ENCODE measurements at places on chromosomes 16 and 17. TPM values are rescaled to one million over a fixed set of nuclear protein-coding genes. Genes with fewer than 3 reads are reported as not detected.

DNA sequence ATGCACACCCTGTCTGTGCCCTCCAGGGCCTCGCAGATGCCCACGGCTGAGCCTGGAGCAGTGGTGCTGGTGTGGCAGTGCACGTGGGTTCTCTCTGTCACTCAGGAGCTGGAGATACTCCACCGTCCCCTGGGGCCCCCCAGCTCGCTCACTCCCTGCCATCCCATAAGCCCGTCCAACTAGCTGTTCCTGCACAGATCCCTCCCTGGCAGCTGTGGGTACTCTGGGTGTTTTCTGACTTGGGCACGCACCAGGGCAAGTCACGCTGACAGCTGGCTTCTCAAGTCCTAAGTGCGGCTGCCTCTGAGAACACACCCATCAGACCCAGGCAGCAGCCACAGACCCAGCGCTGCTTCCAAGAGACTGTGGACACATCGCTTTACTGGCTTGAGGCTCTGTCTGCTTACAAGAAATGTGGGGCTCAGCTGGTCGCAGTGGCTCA lies 25.4 kb upstream of the ITGB4 start:
- peaks cover 59% of the 10 kb centered on the region for H3K36me3 ChIP-seq
- H3K27ac ChIP-seq = no peak overlapping the region
- H3K4me3 ChIP-seq = no peak overlapping the region
- H3K27me3 ChIP-seq = no peaks in the 10 kb centered on the region
- no peak for DNase-seq

DNA sequence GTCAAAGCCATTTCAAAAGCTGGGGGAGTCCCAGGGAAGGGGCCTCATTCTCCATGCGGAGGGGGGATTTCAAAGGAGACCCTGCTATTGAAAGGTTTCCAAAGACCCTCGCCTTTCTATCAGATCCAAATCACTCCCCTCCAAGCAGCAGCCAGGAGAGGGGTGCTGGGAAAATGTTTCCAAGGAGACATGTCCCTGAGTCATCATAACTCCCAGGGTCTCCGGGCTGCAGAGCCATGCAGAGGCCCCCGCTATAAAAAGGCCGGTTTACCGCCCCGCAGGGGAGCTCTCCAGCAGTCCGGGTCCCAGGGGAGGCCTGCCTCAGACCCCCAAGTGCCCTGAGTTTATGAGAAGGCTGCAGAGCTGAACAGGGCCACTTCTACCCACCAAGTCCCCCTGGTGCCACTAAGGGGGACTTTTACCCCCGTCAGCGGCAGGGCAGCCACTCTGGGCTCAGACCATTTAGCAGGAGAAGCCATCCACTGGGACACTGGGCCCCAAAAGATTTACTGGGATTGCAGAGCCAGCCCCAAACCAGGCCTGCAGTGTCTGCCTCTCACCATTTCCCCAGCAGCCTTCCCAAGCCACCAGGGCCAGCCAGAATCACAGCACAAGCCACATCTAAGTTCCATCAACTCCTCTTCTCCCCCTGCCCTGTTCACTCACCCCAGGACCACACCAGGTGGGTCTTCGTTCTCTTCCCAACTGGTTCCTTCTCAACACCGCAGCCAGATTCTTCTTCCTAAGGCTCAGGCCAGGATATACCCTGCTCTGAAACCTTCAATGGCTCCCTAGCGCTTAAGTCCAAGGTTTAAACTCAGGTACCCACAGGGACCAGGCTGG lies 234.4 kb downstream of the ZNF423 start:
- H3K27ac ChIP-seq = no peak overlapping the region
- no peaks in the 10 kb centered on the region for H3K4me1 ChIP-seq
- H3K36me3 ChIP-seq = no peaks in the 10 kb centered on the region
- H3K27me3 ChIP-seq = no peaks in the 10 kb centered on the region
- no peak for DNase-seq

DNA sequence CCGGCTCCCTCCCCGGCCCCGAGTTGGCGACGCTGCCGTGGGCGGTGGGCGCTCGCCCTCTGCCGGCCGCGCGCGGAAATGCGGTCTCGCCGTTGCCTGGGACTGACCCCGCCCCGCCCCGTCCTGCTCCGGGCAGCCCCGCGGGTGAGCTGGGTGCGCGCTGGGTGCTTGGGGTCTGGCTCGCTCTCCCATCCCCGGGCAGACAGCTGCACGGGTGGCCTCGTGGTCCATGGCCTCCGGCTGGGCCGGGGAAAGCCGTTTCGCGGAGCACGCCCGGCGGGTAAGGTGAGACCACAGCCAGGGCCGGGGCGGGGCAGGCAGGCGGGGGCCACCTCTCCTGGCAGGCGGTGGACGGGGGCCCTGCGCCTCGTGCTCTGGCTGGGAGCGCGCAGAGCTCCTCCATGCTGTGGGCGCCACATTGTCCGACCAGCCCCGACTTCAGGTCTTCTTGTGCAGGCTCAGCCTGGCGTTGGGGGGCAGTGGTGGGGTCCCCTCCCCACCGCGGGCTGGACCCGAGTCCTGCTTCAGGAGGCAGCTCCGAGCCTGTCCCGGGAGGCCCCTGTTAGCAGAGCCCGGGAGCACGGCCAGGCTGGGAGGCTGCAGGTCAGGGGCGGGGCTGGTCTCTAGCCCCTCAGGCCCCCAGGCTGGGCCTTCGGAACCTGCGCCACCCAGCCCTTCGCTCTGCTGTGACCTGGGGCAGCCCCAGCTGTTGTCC lies 7.0 kb upstream of the C1QTNF8 start:
- no peaks in the 10 kb centered on the region for H3K4me1 ChIP-seq
- no peak overlapping the region for H3K4me3 ChIP-seq
- peak; percentile 58 for DNase-seq
- H3K36me3 ChIP-seq = no peaks in the 10 kb centered on the region
- no peak overlapping the region for H3K27ac ChIP-seq

GRCh38 chr17:79009397-79010303 lies at the start of gene CANT1:
Gene CANT1 (minus strand): TSS chr17:79009764. CDS start chr17:78997622, 12,142 bp downstream.
- H3K36me3 ChIP-seq = no peaks in the 10 kb centered on the region
- peak; percentile 78 for DNase-seq
- H3K4me3 ChIP-seq = peak within 1 kb of the TSS; percentile 94
- no peaks in the 10 kb centered on the region for H3K27me3 ChIP-seq
- H3K4me1 ChIP-seq = peaks cover 49% of the 10 kb centered on the region

DNA sequence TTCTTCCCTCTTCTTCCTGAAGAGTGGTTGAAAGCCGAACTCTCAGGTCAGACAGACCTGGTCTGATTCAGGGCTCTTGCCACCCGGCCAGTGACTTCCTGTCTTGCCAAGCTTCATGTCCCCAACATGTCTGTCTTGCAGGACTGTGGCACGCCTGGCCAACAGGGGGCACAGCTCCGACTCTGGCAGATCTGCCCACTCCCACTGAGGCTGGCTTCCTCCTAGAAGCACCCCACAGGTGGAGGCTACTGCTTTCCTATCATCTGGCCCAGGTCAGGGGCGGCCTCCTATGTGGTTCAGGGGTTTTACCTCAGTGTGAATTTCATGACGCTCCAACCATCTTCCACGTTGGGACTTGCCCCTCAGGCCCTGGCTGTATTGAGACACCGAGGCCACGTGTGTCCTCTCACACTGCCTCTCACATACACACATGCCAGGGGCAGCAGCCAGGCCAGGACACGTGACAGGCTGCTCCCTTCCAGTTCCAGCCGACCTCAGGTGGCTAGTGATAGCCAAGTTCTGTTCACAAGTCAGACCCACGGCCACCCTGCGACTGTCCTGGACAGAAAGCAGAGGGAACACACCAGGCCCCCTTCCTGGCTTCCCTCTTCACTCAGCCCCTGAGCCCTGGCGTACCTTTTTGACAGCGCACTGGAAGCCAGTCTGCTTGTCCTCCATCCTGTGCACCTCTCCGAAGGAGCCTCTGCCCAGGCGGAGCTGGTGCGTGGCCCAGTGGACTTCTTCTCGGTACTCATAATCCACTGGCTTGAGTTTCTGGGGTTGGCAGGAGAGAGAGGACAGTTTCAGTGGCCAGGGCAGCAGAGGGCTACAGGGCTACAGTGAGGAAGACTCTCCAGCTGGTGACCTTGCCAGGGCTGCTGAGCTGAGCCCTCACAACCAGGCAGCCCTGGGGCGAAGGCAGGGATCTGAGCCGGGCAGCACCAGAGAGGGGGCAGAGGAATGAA lies 22.6 kb upstream of the SPATA32 start:
- no peak overlapping the region for H3K27ac ChIP-seq
- H3K4me1 ChIP-seq = no peaks in the 10 kb centered on the region
- H3K27me3 ChIP-seq = no peaks in the 10 kb centered on the region
- no peak overlapping the region for H3K4me3 ChIP-seq
- peaks cover 40% of the 10 kb centered on the region for H3K36me3 ChIP-seq
- DNase-seq = no peak

Gene PRR29
- 0.51 TPM for total RNA-seq

Data from CD8-positive, alpha-beta memory T cell (primary cell).